ENCODE measurements at places on chromosomes 2 and 18.

DNA sequence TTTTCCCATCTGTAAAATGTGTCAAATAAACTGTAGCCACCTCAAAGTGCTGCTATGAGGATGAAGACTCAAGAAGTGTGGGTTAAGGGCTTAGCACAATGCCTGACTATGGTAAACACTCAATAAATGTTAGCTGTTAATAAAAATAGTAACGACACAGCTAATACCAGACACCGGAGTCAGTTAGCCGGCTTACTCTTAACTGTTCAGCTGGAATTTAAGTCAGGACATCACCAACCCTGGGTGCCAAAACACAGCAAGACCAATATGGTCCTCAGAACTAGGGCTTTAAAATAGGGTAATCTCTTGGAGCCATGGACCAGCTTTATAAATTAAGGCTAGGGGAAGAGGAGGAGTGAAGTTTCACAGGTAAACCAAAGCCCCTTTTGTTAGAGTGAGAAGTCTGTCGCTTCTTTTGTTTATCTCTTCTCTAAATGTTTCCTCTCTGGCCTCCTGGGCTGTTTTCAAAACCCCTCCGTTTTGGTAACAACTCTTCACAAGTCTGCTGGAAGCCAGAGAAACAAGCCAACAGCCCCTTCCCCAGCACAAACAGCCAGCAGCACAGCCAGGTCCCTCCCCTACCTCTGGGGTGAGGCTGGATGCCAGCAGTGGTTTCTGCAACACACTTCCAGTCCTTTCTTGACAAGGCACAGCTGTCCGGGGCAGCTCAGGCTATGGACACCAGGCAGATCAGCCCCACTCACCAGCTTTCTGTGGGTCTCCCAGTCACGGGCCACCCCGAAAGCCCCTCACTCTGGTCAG, 13.8 kb upstream of the FZD7 start:
- DNase-seq: no peak

DNA sequence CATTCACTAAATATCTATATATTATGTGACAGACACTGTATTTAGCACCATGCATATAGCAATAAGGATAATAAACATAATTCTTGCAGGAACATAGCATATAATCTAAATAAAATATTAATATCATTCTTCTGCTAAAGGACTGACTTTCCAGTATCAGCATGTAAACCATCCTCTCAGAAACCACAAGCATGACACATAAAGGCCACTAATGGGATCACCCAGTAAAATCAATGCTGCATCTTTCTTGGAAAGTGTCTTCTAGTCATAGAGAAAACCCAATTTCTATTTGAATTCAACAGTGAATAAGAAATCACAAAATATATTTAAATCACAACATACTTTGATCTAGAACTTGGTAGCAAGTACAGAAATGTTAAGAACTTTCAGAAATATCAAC, 5.8 kb upstream of the LRP1B start:
- no peak for DNase-seq

DNA sequence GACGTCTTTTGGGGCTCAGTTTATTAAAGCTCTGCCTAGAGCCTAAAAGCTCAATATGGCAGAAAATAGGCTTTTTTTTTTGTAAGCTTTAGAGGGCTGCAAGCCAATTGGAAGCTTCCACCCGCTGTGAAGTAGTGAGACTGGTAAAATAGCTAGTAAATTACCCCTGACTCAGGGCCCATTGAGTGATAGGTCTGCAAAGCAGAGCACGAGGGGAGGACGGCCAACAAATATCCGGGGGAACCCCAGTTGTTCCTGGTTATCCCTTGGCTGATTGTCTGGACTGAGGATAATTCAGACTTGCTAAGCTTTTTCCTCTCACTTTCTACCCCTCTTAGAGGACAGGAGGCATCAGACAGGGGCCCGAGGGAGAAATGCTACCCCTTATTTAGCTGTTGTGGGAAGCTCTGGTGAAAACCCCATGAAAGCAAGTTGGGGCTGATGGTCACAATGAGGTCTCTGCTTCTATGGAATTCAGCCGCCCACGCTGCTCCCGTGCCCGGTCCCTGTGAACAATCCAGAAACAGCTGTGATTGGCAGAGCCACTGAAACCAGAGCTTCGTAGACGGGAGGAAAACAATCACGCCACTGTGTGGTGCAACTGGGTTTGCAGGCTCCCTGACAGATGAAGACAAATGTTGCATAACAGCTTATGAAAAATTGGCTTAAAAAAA, 141.9 kb upstream of the LGALSL start:
- DNase-seq: peak; percentile 59

DNA sequence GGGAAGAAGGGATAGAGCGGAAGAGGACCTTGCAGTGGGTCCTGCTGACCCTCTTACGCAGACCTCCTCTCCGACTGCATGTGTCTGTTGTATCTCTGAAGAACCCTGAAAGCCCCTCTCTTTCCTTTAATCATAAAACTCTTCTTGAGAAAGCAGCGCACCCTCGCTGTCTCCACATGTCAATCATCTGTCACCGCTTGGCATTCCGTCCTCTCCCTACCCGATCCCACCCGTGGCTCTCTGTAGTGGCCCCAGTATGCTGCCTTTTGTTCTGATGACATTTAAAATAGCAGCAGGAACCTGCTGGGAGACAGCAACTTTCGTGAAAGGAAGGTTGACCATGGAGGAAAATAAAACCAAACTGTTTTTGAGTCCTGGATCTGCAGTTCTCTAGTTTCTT, 582.9 kb upstream of the SALL3 start:
- no peak for DNase-seq

DNA sequence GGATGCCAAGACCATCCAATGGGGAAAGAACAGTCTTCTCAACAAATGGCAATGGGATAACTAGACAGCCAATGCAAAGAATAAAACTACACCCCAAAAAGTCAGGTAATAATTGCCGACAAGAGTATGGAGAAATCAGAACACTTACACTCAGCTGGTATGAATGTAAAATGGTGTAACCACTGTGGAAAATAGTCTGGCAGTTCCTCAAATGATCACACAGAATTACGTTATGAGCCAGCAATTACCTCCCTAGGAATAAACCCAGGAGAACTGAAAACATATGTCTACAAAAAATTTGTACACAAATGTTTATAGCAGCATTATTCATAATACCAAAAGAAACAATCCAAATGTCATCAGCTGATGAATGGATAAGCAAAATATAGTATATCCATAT, 8.8 kb downstream of the IWS1 start:
- DNase-seq: no peak

- DNase-seq: no peak
These were observed 115.6 kb upstream of the RMDN2 start for GRCh38 chr2:37809525-37809924.

DNA sequence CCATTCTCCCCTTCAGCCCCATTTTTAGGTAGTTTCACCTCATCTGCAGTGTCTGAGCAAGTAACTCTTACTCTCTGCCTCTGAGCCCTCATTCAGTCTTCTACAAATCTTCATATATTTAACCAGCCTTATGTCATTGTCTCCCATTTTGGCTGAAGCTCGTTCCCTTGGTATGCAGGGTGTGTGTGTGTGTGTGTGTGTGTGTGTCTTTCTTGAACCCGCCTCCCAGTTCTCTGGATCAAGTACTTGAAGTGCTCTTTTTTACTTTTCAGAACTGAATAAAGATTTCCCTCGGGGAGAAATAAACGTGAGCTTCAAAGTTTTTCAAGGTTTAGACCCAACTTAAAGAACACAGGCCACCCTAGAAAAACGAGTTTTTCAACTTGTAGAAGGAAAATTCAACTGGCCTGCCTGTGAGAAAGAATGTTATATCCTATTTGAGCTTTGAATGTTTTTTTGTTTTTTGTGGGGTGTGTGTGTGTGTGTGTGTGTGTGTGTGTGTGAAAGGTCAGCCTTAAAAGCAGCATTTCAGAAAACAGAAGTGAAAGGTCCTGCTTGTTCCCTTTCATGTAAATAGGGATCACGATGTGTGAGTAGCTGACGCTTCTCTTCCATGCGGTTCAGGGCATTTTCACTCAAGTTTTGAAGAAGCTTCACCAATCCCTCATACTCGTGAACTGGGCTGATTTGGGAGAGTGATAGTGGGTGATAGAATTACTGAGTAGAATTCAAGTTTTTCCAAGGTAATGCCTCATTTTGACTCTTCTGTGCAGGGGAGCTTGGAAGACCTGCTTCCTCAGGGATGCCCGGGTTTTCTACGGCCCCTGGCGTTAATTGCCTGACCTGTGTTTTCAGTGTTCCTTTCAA, 50.6 kb upstream of the EML6 start:
- DNase-seq: no peak
